ENCODE measurements at places on chromosomes 4 and X. TPM values are rescaled to one million over a fixed set of nuclear protein-coding genes. Genes with fewer than 3 reads are reported as not detected.
A peak's percentile ranks its signal among the peaks of the same experiment; 100 is the strongest.

- DNase-seq = no peak
Measured at GRCh38 chrX:56744996-56745395, 16.0 kb downstream of the NBDY start.

DNA sequence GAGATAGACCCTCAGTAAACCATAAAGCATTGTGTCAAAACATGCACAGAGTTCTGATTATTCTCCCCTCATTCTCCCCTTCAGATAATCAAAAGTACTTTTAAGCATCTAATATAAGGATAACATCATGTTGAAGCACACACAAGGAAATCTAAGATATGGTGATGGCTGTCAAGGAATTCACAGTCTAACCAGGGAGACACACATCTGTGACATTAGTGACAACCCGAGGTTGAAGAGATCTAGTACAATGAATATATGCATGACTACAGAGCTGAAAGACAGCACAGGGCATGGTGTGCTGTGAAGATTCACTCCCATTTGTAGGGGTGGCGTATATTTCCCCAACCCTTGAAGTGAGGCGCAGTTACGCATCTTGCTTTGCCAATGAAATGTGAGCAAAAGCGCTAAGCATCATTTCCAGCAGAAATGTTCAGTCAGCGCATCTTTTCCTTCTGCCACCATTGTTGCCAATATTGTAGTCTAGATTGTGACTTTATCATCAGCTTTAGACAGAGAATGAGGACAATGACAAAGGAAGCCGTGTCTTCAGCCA lies 122.0 kb downstream of the NSUN7 start:
- no peak for DNase-seq

DNA sequence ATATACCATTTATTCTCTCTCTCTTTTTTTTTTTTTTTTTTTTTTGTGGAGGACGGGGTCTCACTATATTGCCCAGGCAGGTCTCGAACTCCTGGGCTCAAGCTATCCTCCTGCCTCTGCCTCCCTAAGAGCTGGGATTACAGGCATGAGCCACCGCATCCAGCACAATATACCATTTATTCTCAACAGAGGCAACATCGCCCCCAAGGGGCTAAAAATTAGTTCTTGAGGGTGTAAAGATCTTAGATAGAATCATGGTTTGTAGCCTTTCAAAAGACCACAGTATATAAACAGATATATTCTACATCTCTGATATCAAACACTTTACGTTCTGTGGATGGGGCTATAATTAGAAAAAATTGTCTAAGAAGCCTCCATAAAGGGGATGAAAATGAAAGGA lies 39.8 kb upstream of the TCEAL2 start:
- no peak for DNase-seq

The LYAR gene
- 19.0 TPM for polyA plus RNA-seq

The CITED1 gene
- polyA plus RNA-seq = 3.4 TPM

The JCHAIN gene
- 0.54 TPM for polyA plus RNA-seq

DNA sequence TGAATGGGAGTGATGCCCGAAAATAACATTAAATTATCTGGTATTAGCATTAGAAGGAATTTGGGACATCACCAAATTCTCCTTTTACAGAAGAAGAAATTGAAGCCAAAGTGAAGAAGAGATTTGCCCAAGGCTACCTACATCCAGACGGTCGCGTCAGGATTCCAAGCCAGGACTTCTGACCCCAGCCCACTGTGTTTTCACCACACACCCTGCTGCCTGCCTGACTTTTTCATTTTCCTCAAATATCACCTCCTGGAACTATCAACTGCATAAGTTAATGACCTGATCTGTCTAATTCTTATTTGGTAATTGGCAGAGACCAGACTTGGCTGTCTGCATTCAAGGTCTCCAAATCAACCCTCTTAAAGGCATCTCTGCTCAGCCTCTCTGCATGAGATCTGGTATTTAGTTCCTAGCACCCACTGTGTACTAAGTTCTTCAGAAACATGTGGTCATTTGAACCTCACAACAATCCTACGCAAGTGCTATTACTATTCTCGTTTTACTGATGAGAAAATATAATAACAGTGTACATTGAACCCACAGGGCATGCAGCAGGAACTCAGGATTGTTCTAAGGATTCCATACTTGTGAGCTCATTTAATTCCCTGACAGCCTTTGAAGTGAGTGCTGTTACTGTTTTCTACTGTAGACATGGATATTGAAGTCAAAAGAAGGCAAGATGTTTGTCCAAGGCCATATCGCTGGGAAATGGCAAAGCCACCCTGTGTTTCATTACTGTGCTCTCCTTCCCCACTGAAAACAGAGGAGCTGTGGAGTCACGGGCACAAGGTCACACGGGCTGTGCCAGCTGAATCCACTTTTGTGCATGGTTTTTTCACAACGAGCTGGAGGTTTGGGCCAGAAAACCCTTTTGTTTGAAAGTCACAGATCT lies 195.2 kb upstream of the C1QTNF7 start:
- DNase-seq = no peak

DNA sequence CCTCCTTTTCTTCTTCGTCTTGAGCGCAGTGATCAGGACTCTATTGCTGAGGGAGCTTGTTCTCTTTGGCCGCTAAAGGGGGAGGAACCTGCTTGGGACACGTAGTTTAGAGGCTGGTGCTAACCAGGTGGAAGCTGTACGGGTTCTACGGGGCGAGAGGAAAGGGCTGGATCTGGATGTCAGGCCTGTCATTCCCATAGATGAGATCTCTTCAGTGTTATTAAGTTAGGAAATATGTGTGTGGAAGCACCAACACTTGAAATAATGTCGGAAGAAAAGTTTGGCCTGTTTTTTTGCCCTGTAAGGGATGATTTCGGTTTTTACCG lies 643 bp downstream of the SRP72 start:
- DNase-seq = no peak

The CCNA2 gene
- polyA plus RNA-seq = 40.9 TPM

The C4orf51 gene
- polyA plus RNA-seq = not detected

The CRMP1 gene
- polyA plus RNA-seq = 41.4 TPM

The ARSD gene
- polyA plus RNA-seq = 51.4 TPM

DNA sequence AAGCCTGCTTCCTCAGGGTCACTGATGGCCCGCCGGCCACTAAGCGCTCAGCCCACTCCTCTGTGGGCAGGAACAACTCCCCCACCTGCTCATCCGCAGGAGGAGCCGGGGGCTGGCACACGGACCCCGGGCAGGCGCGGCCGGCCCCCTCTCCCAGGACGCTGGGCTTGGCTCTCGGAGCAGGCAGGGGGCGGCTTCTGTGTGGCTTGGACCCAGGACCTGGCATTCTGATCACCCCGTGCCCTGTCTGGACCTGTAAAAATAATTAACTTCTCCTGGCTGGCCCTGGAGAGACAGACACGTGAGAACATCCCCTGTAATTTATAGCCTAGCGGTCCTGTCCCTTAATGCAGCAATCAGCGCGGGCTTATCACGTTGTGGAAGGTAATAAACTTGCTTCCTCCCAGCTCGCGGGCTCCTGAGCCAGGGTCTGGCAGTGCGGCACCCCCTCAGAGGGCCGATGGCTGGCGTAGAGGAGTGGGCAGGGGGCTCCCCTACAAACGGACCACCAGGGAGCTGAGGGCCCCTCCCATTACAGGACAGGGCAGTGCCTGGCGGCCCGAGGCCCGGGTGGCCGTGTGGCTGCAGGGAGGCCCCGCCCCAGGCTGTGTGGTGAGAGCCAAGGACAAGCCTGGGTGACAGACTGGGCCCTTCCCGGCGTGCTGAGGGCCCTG lies 84.5 kb upstream of the NKX1-1 start:
- DNase-seq = no peak

- DNase-seq = no peak
Measured at GRCh38 chr4:45554423-45554822, 569.4 kb downstream of the GABRG1 start.

The ELF4 gene
- polyA plus RNA-seq = 13.8 TPM

The RPS6KA6 gene
- polyA plus RNA-seq = 20.3 TPM

DNA sequence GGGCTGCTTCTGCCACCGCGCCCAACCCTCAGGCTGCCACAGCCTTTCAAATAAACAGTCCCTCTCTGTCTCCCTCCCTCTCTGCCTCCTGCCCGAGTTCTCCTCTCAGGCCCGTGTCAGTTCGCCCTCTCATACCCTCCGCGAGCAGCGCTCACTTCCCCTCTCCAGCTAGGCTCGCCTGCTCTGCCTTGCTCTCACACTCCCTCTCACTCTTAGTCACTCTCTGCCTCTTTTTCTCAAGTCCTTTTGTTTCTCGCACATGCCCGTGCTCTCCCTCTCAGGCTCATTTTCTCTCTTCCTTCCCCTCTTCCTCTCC lies 3.2 kb downstream of the EFNB1 start:
- no peak for DNase-seq

DNA sequence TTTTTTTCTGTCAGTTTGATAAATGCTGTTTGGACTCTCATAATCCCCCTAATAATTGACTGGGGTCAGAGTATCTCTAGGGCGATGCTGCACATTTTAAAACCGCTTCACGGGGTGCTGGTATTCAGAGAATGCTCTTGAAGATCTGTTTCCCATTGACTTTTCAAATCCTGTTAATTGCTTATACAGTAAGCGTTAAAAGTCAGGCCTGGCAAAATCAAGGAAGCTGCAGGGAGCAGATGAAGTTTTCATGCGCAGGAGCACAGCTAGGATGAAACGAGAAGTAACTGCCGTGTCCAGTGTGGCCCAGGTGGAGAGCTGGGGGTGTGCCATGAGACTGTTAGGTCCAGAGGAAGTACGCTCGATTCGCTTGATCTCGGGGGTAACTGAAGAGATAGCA lies 312.9 kb downstream of the TRIML1 start:
- DNase-seq = no peak

GRCh38 chr4:151728679-151729078 lies 32.1 kb downstream of the GATB start:
- DNase-seq = no peak

DNA sequence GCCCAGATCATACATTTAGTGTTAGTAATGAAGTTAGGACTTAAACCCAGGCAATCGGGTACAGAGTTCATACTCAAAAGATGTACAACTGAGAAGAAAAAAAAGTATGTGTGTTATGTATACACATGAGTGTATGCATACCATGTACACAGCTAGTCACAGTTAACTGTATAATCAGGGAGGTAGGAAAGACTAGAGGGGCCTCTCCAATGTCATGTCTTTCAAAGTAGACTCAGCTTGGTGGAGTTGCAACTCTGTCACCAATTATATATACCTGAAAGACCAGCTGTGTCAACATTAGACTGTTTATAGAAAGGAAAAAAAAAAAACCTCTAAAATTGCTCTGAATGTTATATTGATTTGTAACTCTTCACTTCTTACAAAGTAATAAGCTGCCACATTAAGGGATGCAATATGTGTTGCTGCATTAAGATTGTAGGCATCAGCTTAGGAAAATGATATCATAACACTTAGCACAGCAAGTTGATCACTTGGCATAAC lies 167.5 kb downstream of the DCTD start:
- DNase-seq = no peak

DNA sequence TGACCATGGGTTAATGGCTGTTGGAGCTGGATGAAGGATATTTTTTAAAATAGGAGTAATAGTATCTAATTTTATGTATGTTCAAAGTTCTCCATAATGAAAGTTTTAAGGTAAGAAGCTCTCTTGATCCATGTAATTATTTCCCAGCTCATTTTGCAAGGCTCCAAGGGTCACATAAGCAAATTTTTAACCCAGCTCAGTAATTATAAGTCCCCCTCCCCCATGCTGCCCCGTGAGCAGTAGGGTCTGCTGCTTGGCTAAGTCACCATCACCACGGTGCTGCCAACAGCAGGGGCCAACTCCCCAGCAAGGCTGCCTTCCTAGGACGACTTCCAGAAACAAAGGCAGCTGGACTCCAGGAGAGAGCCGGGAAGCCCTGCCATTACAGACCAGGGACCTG lies 340.0 kb downstream of the FBXW7 start:
- DNase-seq = no peak

- peak; percentile 70 for DNase-seq
Measured at GRCh38 chr4:185597532-185598188, 62.4 kb upstream of the PDLIM3 start.

GRCh38 chr4:20075248-20075871 lies 176.3 kb upstream of the SLIT2 start:
- no peak for DNase-seq

The SUPT20HL1 gene
- not detected for polyA plus RNA-seq

DNA sequence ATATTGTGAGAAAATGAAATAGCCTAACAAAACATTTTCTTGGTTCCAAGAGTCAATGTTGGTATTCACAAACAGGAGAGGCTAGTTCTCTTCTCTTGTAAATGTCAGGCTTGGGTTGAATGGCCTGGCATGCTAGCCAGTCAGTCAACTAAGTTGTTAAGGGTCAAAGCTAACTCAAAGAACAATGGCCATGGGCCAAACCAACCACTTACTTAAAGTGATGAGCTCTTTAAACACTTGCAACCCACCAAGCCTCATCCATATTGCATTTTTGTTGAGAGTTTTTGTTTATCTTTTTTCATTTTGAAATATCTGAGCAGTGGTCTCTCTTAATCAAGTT lies 394.5 kb downstream of the RAB28 start:
- DNase-seq = no peak

DNA sequence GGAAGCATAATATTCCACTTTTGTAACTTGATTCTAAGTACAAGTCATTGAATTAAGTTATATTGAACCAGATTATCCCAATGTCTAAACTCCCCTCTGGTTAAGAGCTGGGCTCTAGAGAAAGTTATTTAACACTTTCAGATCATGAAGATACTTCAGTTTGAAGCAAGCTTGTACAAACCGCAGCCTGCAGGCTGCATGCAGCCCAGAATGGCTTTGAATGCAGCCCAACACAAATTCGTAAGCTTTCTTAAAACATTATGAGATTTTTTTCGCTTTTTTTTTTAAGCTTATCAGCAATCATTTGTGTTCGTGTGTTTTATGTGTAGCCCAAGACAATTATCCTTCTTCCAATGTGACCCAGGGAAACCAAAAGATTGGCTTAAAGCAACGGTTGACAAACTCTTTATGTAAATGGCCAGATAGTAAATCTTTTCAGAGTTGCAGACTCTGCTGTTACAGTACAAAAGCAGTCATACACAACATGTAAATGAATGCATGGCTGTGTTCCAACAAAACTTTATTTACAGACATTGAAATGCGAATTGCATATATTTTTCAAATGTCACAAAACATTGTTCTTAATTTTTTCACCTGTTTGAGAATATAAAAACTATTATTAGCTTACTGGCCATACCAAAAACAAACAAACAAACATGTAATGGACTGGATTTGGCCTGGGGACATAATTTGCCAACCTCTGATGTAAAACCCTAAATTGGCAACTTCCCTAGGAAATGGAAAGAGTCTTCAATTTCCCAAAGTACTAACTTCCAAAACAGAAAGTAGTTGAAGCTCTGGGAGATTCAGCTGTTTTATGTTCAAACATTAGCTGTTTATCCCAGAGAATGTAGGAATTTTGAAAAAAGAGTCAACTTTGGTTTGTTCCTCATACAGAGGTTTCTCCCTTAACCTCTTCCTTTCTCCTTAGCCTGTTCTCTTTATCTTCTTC lies 201.1 kb upstream of the MBNL3 start:
- no peak for DNase-seq
